ENCODE measurements at places on chromosomes 16 and 17.
A peak's percentile ranks its signal among the peaks of the same experiment; 100 is the strongest.

- DNase-seq = no peak
These were observed 30.0 kb downstream of the CHD9 start for GRCh38 chr16:53084746-53085334.

- DNase-seq = no peak
These were observed 400 bp downstream of the HCFC1R1 start for GRCh38 chr16:3023415-3023668.

- DNase-seq = no peak
These were observed 49.2 kb upstream of the MAP3K14 start for GRCh38 chr17:45366049-45366448.

- DNase-seq = no peak
These were observed 22.4 kb upstream of the LGALS9 start for GRCh38 chr17:27608328-27609230.

- DNase-seq = no peak
These were observed 102.7 kb downstream of the SDK2 start for GRCh38 chr17:73541561-73541981.

DNA sequence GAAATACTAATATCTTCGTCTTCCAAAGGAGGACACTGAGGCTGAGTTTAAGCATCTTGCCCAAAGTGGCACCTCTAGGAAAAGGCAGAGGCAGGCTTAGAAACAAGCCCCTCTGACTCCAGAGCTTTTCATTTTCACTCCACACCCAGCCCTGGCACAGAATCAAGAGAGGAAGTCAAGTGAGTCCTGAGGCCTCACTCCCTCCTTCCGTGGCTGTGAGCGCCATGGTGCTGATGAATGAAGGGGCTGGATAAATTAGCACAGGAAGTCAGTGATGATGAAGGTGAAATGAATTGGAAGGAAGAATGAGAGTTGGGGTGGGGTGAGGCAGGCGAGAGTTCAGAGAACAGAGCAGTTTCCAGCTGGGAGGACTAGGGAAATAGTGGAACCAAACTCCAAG, 179.3 kb downstream of the TMEM132E start:
- no peak for DNase-seq

GRCh38 chr16:61829631-61830030, 206.6 kb downstream of the CDH8 start:
- DNase-seq = no peak

GRCh38 chr17:68417317-68417716, 40.0 kb downstream of the WIPI1 start:
- DNase-seq = no peak

DNA sequence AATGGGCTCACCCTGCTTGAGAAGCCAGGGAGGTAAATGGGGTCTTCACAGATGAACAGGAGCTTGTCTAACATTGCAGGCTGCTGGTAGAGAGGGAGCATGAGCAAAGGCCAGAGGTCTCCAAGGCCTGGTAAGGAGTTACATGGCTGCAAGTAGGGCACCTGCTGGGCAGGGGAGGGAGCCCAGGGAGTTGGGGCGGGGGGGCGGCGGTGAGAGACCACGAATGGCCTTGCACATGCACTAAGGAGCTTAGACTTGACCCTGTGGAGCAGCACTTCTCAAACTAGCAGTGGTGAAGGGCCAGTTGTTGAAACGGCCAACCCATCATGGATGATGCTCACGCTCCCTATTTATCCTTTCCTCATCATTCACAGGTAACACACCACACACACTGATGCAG, 38.4 kb downstream of the ERN1 start:
- no peak for DNase-seq

GRCh38 chr17:50668025-50668837, 33.5 kb downstream of the ABCC3 start:
- no peak for DNase-seq

- no peak for DNase-seq
These were observed 2.2 kb downstream of the MYO19 start for GRCh38 chr17:36532435-36532975.

DNA sequence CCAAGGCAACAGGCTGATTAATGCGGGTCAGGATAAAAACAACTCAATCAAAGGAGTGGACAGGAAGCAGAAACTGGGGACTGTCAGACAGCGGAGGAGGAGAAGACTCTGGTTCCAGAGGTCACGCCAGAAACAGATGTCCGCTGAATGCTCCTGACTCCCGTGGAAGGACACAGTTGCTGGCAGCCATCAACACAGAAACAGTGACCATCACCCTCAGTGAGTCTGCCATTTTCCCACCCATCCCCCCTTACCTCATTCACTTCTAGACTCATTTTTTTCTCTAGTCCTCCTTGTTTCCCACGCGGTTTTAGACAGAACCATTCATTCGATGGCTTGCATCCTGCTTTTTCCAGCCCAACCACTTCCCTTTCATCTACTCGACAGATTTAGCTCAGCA, 40.9 kb downstream of the DHRS7C start:
- DNase-seq = no peak

- no peak for DNase-seq
These were observed 26.9 kb downstream of the TOM1L1 start for GRCh38 chr17:54927525-54927924.

GRCh38 chr17:60354223-60354622, 37.7 kb downstream of the USP32 start:
- DNase-seq = no peak

GRCh38 chr17:45851022-45851421, 6.3 kb downstream of the SPPL2C start:
- no peak for DNase-seq

DNA sequence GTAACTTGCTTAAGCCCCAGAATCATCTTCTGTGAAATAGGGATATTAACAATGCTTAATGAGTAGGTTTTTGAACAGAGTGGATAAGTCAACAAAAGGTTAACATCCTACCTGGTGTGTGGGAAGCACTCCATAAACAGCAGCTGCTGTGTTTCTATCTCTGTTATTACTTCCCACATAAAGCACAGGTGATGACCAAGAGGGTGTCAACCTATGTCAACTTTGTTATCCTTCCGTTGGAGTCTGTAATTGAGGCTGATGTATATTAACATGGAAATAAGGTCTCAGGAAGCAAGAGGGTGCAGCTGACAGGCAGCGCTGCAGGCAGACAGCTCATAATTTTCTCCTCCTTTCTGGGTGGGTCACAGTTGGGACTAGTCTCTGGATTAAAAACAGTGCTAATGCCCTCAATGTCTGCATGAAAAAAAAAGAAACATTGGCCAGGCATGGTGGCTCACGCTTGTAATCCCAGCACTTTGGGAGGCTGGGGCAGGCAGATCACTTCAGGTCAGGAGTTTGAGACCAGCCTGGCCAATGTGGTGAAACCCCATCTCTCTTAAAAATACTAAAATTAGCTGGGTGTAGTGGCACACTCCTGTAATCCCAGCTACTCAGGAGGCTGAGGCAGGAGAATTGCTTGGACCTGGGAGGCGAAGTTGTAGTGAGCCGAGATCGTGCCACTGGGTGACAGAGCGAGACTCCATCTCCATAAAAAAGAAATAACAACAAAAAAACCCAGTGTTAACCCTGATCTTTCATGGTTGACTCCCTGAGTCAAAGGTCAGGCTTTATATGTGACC, 269.6 kb downstream of the SNX29 start:
- no peak for DNase-seq

GRCh38 chr16:64158941-64159588, 962.8 kb downstream of the CDH11 start:
- DNase-seq = no peak

DNA sequence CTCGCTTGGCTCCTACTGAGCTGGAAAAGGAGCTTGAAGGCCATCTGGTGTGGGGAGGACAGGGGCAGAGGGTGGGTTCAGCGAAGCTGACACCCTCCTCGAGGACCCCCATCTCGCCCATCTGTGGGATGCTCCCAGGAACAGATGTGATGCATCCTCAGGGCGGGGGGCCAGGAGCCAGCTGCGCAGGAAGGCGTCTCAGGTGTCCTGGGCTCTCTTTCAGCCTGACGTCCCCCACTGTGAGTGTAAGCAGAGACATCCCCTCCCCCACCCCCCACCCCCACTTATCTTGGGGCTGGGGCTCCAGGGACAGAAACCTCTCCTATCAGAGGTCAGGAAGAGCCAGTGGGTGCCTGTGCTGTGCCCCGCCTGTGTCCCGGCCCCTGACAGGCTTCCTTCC, 16.2 kb downstream of the KIF19 start:
- DNase-seq = no peak

GRCh38 chr16:29230671-29231096, 175.8 kb downstream of the NPIPB11 start:
- no peak for DNase-seq

DNA sequence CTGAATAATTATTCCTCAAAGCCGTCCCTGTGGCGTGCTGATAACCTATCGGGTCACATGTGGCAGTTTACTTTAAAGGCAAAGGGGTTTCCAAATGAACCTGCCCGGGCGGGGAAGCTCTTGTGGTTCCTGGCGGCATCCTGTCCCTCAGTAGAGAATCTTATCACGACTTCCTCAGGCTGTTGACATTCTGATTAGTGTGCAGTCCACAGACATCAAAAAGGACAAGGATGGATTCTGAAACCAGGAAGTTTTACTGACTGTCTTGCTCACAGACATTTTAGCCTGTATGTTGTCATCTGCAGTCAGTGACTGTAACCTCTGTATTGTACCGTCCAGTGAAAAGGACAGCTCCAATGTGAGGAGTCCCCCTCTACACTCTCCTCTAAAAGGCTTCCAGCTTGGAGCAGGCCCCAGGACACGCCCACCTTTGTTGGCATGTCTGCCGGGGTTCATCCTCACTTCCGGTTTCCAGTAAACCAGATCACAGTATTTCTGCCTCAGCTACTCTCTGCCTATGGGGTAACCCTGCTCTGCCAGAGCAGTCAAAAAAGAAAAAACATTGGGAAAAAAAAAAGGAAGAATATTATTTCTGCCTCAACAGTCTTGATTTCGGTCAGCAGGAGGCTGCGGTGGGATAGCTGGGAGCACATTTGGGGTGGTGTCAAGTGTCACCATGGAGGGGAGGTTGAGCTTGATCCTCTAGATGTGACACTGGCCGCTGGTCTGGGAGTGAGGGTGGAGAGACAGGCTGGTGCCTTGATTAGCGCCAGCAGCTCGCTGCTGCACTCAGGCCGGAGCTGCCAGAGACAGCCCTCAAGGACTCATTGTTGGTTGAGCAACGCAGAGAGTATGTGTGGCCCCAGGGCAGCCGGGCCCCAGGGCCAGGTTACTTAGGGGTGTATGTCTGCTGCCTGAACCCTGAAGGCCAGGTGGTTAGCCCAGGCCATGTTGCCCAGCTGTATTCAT, 89.0 kb upstream of the DNAH17 start:
- peak; percentile 67 for DNase-seq

DNA sequence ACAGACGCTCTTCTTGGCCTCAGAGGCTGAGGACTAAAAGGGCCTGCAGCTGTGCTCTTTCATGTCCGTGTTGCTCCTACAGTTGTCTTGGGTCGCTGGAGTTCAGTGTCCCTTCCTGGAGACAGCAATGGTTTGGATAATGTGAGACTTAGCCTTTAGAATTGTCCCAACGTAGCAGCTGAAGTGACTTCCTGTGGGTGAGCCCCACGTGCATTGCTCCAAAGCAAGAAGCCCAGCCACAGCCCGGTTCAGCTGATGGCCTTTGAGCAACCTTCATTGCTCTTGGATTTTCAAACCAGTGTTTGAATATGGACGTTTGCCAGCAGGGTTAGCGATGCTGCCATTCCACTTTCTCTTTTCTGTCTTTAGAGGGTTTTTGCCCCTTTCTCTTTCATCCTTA, 19.7 kb downstream of the TMEM11 start:
- DNase-seq = peak; percentile 18

DNA sequence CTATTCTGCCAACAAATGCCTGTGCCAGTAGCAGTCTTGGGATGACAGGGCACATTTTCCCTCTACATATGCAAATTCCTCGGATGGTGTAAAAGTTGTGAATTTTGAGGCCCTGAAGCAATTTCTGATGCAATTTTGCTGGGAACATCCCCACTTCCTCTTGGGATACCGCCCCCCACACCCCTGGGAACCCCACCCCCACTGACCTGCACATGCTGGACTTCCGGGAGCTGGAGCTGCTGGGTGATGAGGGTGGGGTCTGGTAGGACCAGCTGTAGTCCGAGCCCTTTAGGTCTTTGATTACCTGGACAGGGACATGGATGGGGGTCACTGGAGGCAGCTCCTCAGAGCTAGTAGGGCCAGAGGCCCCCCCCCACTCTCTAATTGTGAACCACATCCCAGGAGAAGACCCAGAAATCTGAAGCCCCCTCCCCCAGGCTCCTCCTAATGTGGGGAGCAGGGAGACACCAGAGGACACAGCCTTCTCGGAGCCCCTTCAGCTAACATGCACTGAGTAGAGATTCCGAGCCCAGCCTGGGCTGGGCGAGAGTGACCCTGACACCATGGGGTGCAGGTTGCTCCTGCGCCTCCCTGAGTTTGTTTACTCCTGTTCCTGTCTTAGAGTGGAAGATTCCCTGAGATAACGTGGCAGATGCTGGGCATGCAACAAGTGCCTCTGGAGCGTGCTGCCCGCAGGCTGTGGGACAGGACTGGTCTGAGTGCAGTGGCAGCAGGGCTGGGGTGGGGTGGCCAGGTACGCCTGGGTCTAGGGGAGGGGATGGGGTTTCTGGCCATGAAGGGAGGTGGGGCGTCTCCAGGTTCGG, 9.0 kb downstream of the MTSS2 start:
- DNase-seq = peak; percentile 9

- no peak for DNase-seq
These were observed 55.0 kb upstream of the RASL10B start for GRCh38 chr17:35676441-35676840.

- DNase-seq = peak; percentile 12
These were observed 40.5 kb upstream of the ACSF3 start for GRCh38 chr16:89052890-89053724.

GRCh38 chr17:4508207-4508606, 9.5 kb downstream of the SPNS2 start:
- no peak for DNase-seq

DNA sequence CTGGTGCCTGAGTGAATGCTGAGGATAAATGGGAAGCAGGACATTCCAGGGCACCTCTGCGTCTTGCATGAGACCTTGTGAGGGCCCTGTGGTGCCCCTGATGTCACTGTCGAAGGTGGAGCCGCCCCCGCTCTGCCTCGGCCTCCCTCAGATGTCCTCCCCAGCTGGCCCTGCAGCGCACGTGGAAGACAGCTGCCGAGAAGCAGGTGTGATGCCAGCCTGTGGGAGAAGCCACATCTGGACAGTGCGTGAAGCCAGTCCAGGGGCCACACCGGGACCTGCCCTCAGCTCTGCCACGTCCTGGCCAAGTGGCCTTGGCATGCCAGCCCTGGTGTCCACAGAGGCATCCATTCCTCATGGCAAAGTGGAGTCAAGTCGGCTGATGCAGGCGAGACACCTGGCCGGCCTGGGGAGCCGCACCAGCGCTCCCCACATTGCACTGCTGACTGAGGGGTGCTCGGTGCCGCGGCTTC, 21.6 kb upstream of the METRNL start:
- no peak for DNase-seq

DNA sequence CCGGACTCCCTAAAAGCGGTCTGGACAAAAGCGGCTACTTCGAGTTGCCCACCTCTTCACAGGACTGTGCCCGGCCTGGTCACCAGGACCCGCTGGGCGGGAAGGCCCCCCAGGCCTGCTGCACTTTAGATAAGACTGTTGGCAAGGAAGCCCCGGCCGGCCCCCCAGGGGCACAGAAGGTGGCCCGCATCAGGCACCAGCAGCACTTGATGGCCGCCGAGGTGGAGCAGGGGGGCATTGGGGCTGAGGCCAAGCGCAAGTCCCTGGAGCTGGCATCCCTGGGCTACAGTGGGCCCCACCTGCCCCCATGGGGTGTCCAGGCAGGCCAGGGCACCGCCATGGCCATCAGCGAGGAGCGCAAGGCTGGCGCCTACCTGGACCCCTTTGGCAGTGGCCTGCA, 47.5 kb downstream of the BAHCC1 start:
- no peak for DNase-seq
